Stimulated activated CD8-positive, alpha-beta memory T cell treated with anti-CD3 and anti-CD28 coated beads, Interleukin-2, amount 100 ng/mL, for 1 hour (primary cell): ENCODE measurements at places on chromosomes 3 and 15.
A peak's percentile ranks its signal among the peaks of the same experiment; 100 is the strongest.

DNA sequence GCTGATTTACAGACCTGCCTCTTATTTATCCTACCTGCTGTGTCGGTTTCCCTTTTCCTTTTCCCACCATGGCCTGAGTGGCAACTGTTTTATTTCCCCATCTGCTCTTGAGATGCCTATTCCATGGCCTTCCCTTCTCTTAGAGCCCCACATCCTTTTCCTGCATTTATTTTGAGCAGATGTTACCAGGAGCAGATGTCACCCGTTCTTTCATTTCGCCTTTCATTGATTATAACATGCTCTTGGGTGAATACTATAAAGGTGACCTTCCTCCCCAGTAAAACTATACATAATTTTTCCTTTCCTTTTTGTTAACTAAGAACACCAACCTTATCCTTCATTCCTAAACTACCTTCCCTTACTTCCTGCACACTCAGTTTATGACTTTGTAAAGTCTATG, 8.5 kb upstream of the P2RY1 start:
- DNase-seq = no peak

- no peak for DNase-seq
These were observed 21.2 kb downstream of the ALS2CL start for GRCh38 chr3:46672349-46672695.

DNA sequence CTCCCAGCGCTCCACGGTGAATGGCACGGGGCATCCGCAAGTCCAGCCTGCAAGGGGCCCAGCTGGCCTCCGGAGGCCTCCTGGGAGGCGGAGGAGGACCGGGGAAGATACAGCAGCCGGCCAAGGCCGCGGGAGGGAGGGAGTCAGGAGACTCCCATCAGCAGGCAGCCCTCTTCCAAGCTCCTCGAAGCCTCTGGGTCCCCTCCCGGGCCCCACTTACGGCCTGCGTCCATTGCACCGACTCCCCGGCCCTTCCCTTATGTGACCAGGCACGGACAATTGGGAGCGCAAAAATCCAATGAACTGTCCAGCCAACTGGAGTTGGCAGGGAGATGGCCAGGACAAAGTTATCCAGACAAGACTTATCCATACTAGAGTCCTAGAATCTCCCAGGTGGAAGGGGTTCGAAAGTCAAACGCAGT, 668 bp downstream of the MFGE8 start:
- DNase-seq = no peak

DNA sequence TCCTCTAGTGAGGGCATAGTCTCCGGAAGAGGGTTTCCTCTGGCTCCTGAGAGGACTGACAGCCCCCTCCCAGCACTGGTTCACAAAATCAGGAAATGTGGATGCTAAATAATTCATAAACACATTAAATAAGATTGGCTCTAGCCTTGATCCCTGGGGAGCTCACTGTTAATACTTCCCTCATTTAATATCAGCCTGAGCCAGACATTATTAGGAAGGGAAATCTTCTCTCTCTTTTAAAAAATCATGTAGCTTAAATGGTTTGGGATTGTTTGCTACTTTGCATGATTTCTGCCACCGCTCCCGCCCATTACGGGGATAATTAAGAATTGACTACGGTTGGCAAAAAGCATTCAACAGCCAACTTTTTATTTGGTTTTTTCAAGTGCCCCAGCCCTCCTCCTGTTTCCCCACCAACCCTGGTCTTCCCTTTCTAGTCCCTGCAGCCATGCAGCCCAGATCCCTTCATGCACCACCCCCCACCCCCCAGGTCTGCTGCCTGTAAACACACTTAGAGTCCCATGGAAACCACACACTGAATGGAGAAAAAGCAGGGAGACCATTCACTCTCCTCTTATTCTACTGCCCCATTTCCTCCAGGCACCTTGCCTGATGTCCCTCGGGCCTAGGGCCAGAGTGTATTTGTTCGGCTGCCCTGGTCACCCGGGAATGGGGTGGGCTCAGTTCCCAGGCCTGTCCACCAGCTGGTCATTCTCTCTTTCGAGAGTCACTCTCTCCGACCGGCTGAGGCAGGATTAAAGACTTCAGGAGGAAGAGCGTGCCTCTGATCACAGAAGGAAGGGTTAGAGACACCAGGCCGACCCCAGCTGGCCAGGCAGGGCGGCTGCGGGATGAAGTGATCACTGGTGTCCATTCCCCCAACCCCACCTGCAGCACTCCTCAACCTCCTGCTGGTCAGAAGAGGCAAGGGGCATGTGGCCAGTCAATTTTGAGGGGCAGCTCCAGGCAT, 45.1 kb downstream of the SEMA5B start:
- DNase-seq = no peak

DNA sequence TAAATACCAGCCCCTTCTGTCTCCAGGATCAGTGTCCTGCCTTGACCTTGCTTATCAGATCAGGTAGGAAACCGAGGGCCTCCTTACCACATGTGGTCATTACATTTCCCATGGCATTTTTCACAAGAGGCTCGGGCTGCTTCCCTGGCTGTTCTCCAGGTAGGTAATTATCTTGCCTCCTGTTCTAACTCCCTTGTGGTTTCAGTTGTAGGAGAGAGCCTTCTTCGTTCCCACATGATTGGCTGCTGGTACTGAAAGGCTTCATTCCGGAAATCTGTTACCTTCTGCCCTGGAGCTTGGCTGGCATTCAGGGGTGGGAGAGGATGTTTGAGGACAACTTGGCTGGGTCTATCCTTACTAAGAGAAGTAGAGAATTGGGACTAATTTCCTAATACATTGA, 46.8 kb upstream of the RORA start:
- DNase-seq = no peak

DNA sequence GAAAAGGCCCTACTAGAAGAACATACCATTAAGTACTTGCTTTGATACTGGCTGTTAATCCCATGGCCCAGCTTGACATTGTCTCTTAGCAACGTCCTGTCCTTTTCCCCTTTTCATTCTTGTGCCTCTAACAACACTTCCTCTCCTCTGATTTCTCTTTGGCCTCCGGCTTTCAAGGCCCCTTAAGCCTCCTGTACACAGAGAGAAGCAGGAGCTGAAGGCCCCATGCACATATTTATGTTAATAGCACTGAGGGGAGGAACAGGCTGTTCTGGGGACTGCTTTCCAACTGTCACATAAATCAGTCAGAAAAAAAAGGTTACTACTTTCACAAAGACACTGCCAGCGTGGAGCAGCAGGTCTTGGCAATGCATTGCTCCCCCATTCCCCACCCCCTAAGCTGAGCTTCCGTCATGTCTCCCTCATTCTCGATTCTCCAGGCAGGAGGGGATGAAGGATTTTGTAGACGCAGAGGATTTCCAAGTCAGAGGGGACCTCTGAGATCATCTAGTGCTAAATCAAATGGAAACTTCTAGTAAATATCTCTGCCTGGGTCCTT, 257.4 kb upstream of the ADAMTS9 start:
- DNase-seq = no peak

GRCh38 chr3:46411271-46411670, 4.2 kb downstream of the CCRL2 start:
- DNase-seq = no peak

- no peak for DNase-seq
These were observed 28.4 kb downstream of the RASGRP1 start for GRCh38 chr15:38536201-38536676.

- DNase-seq = no peak
These were observed 550.6 kb upstream of the MDFIC2 start for GRCh38 chr3:70863049-70863448.

GRCh38 chr15:100134586-100134985, 207.2 kb downstream of the ADAMTS17 start:
- no peak for DNase-seq

GRCh38 chr3:37712918-37713817, 148.5 kb upstream of the CTDSPL start:
- no peak for DNase-seq

GRCh38 chr3:50227390-50228183, 8.4 kb upstream of the GNAI2 start:
- DNase-seq = peak; percentile 83

- no peak for DNase-seq
These were observed 342.9 kb downstream of the THSD4 start for GRCh38 chr15:71458089-71458660.

- no peak for DNase-seq
These were observed 52.5 kb downstream of the OXNAD1 start for GRCh38 chr3:16317561-16317945.

DNA sequence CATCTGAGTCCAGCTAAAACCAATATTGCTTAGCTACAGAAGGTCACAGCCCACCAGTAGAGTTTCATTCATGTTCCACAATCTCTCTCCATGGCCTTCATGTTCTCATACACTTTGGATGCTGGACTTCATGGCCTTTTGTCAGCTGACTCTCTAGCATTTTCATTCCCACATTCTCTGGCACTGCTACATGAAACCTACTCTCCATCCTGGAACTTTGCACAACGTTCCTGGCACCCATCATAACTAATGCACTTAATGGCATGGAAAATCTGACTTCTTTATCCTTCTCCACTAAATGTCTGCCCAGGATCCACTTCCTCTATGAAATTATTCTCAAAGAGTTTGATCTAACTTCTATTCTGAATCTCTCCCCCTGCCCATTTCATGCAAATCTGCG, 56.9 kb downstream of the SLC9A9 start:
- DNase-seq = no peak

- no peak for DNase-seq
These were observed 24.7 kb upstream of the TIPARP start for GRCh38 chr3:156649681-156650080.

DNA sequence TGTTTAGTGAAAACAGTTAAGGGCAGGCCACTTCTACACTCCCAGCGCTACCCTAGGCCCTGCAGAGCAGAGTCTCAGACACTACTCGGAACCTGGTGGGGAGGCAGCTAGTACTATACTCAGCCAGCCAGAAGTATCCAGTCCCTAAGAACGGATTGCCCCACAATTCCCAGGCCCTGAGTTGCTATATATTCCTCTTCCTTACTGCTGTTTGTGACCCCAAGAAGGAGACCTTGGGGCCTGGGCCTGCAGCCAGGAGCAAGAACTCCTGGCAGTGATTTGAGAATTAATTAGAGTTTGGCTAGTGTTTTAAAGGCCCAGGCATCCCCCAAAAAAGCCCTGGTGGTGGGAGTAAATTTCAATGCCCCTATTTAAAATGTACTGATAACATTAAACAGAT, 87.7 kb downstream of the RBPMS2 start:
- DNase-seq = no peak

GRCh38 chr3:55620351-55621025, 133.4 kb upstream of the WNT5A start:
- no peak for DNase-seq

DNA sequence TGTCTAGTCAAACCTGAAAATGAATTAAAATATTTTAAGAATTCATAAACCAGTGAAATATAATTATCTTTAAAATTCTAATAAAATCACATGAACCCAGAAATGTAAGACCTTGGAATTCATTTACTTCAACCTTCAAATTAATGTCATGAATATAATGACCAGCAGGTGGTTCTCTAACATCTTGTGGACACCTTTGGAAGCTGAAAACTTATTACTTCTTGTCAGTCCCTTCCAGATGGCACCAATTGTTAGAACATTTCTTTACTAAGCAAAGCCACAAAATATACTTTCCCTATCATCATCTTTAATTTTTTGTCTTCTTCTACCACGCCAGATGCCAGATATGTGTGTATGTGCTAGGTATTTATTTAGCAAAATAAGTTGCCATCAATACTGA, 240.0 kb downstream of the MBNL1 start:
- DNase-seq = no peak

- no peak for DNase-seq
These were observed 53.0 kb downstream of the C3orf80 start for GRCh38 chr3:160278210-160278609.

- DNase-seq = no peak
These were observed 1054.6 kb upstream of the GBE1 start for GRCh38 chr3:82816086-82816485.

- DNase-seq = peak; percentile 20
These were observed 692 bp downstream of the STT3B start for GRCh38 chr3:31533169-31534064.

DNA sequence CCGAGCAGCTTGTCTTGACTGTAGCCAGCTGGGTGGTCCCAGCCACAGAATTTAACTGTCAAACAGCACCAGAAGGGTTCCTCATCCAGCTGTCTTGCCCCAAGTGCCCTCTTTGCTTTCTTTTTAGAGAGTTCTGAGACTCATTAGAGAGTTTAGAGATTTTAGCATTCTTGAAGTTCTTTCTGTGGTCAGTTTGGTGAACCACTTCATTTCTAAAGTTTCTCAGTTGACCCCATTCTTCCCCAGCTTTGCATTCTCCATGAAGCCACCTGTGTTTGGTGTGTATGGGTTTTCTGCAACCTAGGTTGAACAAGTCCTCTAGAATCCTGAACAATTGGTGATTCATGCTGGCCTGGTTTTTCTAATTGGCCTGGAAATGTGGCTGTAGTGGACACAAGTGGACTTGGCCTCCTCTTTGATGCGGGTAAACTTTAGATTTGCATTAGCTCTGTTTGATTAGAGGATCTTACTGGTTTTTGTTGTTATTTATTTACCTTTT, 33.7 kb downstream of the FLNB start:
- DNase-seq = no peak

DNA sequence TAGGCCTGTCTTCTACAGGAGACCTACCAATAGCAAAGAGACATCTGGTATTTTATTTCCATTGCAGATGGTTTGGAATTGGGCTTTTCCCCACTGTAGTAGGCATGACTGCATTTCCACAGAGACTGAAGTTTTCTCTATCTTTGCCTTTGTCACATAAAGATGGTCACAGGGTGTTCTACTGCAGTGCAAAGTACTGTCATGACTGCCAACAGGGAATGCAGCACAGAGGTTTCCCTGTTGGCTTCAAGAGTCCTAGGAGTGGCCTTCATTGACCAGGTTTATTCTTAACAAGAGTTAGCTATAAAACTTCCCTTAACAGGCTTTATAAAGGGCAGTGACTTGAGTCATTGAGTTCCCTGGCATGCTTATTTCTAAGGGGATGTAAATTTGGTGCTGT, 36.8 kb upstream of the TM4SF4 start:
- DNase-seq = no peak

DNA sequence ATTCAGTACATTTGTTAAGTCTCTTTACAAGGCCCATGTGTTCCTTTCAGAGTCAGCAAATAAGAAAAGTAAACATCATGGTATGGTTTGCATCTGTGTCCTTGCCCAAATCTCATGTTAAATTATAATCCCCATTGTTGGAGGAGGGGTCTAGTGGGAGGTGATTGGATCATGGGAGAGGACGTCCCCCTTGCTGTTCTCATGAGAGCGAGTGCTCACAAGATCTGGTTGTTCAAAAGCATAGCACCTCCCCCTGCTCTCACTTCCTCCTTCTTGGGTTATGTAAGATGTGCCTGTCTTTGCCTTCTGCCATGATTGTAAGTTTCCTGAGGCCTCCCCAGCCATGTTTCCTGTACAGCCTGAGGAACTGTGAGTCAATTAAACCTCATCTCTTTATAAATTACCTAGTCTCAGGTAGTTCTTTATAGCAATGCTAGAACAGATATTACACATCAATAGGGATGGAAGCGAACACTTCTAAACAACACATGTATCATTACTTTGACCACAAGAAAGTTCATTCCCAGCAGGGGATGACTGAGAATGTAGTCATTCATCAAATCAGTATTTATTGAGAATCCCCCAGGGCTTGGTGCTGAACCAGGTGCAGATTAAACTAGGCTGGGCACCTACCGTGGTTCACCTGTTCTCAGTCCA, 4.1 kb downstream of the EFCAB12 start:
- no peak for DNase-seq

GRCh38 chr3:141796081-141796888, 33.1 kb downstream of the GRK7 start:
- peak; percentile 37 for DNase-seq
